ENCODE measurements at places on chromosomes 5 and 9. TPM values are rescaled to one million over a fixed set of nuclear protein-coding genes. Genes with fewer than 3 reads are reported as not detected.

PFN3 gene
- total RNA-seq = not detected

RMRP gene
- total RNA-seq = 6,728 TPM

PTGDS gene
- total RNA-seq = 2.0 TPM

NR6A1 gene
- 1.1 TPM for total RNA-seq

All from LHCN-M2 (cell line).